ENCODE measurements at places on chromosomes 6 and 20. TPM values are rescaled to one million over a fixed set of nuclear protein-coding genes. Genes with fewer than 3 reads are reported as not detected.

The HTR1E gene
- not detected for total RNA-seq

The KCNS1 gene
- 2.3 TPM for total RNA-seq

The OR2B6 gene
- not detected for total RNA-seq

The TPX2 gene
- total RNA-seq, result 20.9 TPM

The FAM209B gene
- not detected for total RNA-seq

The BTNL2 gene
- not detected for total RNA-seq

The KCNG1 gene
- 9.1 TPM for total RNA-seq

The FAM184A gene
- not detected for total RNA-seq

The HFE gene
- total RNA-seq, result 19.0 TPM

The SLC22A23 gene
- total RNA-seq, result 13.9 TPM

All from cardiac atrium fibroblast (primary cell).